ENCODE measurements at places on chromosomes 7 and 10.

- no peak for DNase-seq
Observed at GRCh38 chr10:22454634-22455033, 109.3 kb downstream of the SPAG6 start.

DNA sequence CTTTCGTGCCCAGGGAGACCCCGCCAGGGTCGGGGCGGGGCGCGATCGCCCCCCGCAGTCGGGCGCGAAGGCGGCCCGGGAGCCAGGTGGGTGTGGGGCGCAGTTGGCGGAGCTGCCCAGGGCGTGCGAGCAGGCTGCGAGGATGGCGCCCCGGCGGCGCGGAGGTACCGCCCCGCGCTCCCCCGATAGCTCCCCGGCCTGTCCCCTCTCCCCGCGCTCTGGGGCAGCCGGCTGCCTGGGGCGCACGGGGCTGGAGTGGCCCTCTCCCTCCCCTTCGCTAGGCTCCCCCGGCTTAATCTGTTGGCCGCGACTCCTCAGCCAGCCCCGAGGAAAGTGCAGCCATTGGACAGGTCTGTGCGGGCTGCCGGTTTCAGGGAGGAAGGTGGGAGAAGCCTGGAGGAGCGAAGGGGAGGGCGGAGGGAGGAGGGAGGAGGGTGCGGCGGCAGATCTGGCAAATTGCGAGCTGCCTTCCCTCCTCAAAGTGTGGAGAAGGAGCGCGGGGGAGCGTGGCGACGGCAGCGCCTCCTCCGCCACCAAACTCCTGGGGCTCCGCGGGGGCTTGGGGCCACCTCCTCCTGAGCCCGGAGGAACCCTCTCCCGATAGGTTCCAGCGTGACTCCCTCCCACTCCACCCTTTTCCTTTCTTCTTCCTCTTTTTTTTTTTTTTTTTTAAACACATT is 361 bp upstream of the PLXDC2 start:
- peak; percentile 90 for DNase-seq

DNA sequence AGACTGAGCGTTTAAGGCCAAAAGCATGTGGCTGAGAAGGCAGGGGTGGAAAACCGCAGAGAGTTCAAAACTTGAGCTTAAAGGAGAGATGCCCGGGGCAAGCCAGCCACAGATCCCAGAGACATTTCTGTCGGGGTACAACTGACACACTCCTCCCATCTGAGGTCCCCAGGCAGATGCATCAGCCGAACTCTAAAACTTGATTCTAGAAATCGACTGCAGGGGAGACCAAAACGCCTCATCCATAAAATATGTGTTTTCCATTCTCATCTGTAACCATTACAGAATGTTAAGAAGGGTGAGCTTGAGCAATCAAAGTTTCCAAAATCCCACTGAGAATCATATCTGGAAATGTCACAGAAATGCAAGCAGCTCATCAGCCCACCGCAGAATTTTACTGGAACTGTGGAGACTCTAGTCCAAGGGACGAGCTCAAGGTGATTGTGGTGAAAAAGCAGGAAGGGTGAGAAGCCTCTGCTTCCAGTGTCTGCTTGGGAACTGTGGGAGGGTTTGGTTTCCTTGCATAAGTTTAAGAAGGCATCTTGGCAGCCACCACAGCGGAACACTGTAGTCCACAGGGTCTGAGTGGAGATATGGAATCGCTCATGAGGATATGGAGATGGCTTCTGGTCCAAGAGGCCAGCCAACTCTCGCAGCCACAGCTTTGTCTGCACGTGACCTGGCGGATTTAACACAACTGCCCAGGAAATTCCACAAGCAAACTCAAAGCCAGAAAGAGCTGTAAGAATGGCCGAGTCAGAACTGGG is 249.2 kb downstream of the SFMBT2 start:
- DNase-seq, result no peak

DNA sequence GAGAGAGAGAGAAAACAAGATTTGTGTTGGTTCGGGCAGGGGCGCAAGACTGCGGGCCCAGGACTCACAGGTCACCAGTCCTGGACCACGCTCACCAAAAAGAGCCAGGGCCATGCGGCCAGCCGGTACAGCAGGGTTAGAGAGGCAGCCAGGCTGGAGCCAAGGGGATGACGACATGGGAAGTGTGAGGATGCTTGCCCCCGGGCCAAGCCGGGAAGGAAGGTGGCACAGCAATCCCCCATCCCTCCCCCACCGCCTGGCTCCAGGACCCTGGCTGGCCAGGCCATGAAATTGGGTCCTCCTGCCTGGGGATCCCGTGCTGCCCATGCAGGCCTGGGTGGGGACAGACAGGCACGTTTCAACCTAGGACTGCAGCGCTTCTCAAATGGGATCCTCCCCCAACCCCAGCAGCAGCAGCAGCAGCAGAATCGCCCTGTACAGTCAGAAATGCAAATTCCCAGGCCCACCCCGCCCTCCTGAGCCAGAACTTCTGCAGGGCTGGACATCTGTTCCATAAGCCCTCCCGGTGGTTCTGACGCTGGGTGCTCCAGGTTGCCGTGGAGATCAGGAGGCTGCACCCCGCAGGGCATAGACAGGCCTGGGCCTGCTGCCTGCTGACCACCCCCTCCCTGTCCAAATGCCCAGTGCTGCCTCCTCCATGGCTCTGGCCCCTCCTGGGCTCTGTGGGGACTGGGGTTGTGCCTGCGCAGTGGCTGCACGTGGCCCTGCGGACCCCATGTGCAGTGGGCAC is 35.0 kb downstream of the YKT6 start:
- no peak for DNase-seq

DNA sequence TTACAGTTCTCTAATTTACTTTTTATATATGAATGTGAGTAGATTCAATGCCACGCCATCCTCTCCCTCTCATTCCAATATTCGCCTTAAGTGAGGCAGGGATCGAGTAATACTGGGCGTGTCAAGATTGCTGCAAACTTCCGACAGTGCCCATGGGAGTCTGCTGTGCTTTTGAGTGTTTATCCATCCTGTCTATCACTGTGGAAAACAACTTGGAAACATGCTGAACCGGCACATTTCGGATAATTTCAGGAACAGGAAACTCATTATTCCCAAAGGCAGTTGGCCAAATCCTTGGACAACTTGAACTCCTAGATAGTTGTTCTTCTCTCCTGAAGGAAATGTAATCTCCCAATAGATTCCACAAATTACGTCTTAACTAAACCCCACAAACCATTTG is 28.5 kb downstream of the PIP4K2A start:
- no peak for DNase-seq

- no peak for DNase-seq
Observed at GRCh38 chr7:1226186-1226901, 6.3 kb upstream of the UNCX start.

GRCh38 chr10:100254191-100254590 is 13.2 kb downstream of the CWF19L1 start:
- DNase-seq, result no peak

GRCh38 chr10:8325024-8325980 is 270.8 kb downstream of the GATA3 start:
- no peak for DNase-seq

DNA sequence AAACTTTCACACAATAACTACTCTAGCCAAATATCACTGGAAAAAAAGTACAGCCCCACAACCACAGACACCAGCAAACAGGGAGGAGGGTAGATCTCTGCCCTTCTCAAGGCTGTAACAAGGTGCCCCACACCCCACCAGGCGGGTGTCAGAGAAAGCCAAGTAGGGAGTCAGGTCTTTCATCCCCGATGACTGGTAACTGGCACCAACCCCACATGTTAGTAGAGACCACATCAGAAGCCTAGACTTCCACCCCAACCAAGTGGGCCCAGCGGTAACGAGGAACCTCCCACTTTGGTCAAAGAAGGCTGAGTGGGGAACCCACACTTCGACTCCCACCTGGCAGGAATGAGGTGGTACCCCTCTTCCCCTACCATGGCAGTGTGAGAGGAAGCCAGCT is 16.4 kb upstream of the RUFY2 start:
- DNase-seq, result no peak

- DNase-seq, result no peak
Observed at GRCh38 chr7:23377134-23377533, 78.0 kb downstream of the MALSU1 start.

DNA sequence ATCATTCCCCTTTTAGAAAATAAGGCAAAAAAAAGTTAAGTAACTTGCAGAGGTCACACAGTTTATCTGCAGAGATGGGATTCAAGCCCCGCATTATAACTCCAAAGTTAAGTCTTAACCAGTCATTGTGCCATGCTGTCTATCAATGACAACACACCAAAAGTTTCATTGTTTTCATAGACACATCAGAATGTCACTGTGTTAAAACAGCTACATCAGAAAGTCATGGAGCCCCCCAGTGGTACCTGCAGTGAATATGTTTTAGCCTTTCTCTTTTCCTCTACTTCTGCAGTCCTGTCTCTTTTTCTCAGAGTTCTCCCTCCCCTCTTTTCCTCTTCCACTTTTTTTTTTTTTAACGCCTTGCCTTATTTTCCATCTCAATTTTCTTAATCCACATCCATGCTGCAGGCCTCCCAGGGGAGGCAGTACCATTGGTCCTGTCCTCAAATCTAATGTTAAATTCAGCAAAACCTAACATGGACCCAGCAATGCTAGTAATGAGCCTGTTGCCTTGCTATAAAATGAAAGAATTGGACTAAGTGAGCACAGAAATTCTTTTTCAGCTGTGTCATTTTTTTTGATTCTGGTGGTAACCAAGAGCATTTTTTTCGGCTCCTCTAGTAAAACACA is 3.8 kb upstream of the NRCAM start:
- peak; percentile 51 for DNase-seq

DNA sequence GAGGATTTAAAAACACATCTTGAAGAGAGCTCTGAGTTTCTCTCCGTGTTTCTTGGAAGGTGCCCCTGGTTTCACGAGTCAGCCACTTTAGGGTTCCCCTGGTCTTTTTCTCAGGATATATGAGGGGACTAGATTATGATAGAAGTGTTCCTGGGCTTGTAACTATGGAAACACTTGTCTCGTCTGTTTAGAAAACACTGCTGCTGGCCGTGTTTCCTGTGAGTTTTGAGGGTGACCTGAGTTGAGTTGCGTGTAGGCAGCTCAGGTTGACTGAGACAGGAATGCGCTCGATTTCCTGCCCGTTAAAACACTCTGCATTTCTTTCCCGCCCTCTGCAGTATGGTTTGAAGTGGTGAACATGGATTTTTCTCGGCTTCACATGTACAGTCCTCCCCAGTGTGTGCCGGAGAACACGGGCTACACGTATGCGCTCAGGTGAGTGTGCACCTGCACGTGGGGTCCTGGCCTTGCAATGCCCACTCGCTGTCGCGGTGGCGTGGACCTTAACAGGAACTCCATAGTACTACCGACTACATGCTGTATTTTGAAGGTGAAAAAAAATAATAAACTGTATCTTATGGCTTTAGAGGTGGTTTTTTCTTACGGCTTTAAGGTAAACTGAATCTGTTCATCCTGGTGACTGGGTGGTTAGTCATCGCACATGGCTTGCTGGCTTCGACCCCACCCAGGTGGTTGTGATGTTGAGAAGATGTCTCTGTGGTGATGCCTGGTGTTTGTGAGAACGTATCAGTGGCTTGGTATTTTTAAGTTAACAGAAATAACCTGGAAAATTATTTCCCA is at the start of gene SUN1:
Gene SUN1 (plus strand): TSS at position 310 of the 801 bp plus-strand sequence. CDS start 49 bp downstream, at position 359.
- no peak for DNase-seq

- no peak for DNase-seq
Observed at GRCh38 chr7:83814480-83814879, 165.5 kb upstream of the SEMA3E start.

DNA sequence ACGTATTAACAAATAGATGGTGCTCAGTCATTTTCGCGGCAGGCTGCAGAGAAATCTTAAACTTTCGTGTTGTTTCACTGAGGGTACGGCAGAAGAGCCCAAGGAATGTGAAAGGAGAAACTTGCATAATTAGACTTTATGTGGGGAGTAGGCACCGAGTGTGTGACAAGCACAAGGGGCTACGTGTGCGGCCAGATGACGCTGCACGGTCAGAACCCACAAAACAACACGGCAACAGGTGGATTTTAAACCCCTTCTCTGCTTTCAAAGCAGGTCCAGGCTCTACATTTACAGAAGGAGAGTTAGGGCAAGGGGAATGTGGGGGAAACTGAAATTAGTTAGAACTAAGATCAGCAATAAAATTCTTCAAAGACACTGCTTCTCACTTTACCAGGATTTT is 392 bp upstream of the UCN3 start:
- no peak for DNase-seq

GRCh38 chr7:96729820-96730219 is 20.2 kb upstream of the SEM1 start:
- DNase-seq, result no peak

- peak; percentile 29 for DNase-seq
Observed at GRCh38 chr10:3045471-3046209, 21.7 kb upstream of the PFKP start.

GRCh38 chr7:73354821-73355220 is 26.9 kb downstream of the FKBP6 start:
- no peak for DNase-seq

Data from HAP-1 (cell line).